ENCODE measurements at places on chromosomes 6 and 20.

GRCh38 chr6:145733810-145734209 is 1.5 kb downstream of the EPM2A start:
- DNase-seq, result no peak

GRCh38 chr6:37399795-37400490 is 33.1 kb upstream of the CMTR1 start:
- no peak for DNase-seq

- DNase-seq, result no peak
Observed at GRCh38 chr20:34112600-34113101, 608 bp upstream of the EIF2S2 start.

- DNase-seq, result no peak
Observed at GRCh38 chr6:157224178-157224950, 99.0 kb downstream of the TMEM242 start.

DNA sequence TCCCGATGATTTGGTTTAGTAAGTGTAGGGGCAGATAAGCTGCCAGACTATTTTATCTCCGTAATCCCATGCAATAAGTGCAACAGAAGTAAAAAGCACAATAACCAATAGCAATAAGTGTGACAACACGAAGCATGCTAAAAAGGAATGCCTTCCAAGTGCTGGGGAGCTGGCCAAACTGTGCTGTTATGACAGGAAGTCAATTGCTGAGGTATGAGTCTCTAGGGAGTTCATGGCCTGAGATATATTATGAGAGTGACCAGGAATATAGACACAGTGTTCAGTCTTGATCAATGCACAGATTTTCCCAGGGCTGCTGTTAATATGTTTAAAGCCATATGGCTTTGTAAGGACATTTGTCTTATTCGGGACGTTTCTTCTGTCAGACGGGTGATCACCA is 10.5 kb upstream of the ANGPT4 start:
- no peak for DNase-seq

- no peak for DNase-seq
Observed at GRCh38 chr20:3405696-3406358, 1.6 kb downstream of the DNAAF9 start.

DNA sequence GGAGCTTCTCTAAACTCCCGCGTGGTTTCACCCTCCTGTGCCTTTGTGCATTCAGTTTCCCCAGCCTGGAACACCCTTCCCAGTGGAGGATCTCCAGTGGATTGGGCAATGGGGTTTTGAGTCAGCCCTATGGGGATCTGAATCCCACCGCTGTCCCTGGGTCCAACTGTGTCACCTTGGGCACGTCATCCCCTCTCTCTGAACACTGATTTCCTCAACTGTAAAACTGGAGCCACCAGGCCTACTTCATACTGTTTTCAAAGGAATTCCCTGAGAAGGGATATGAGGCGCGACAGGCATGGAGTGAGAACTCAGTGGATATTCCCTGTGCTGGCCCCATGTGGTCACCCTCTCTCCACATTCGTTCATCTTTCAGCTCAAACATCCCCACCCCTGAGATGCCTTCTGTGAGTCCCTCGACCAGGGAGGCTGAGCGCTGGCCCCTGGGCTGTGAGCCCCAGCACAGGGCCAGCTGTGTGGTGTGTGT is 25.7 kb downstream of the MAFB start:
- DNase-seq, result no peak

- no peak for DNase-seq
Observed at GRCh38 chr6:11273406-11274065, 41.1 kb upstream of the NEDD9 start.

GRCh38 chr20:63178889-63179686 is 36.8 kb downstream of the YTHDF1 start:
- DNase-seq, result no peak

DNA sequence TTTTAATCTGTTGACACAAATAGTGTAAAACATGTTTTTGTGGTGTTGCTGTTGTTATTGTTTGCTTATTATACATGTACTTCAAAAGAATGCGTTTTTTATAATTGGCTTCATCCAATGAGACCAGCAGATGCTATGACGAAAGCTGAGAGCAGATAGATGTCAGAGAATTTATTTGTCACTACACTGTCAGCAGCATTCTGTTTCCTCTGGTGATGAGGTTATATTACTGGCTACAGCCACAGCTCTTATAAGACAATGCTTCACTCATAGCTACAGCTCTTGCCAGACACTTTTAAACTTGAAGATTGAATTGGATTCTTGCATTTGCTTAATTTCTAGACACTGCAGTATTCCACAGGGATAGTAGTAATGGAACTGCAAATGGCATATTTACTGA is 860.5 kb downstream of the TBC1D32 start:
- no peak for DNase-seq

- peak; percentile 13 for DNase-seq
Observed at GRCh38 chr6:145814035-145814500, 527 bp downstream of the FBXO30 start.
